ENCODE measurements at places on chromosomes 2 and 18. TPM values are rescaled to one million over a fixed set of nuclear protein-coding genes. Genes with fewer than 3 reads are reported as not detected.

DNA sequence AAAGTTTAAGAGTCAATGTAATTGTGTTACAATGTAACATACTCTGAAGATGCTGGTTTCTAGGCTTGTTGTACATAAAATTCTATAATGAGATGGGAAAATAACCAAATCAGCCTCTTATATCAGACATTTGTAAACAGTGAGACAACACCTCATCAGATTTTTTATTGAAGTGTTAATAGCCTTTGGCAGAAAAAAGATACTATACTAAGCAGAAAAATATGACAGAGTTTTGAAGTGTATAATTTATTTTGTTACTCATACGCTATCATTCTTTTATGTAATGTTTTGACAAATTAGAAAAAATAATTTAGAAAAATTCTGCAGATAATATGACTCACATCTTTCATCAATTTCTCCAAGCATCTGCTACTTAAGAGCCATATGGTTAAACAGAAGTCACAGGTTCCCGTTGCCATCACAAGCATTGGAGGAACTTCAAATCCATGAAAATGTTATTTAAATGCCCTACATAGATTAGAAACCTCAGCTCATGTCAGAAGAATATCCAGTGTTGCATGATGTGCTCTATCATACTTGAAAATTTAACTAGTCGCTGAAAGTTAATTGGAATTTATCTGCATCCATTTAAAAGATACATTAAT is 535.4 kb downstream of the LRP1B start:
- no peak overlapping the region for H3K27ac ChIP-seq
- H3K4me3 ChIP-seq: no peak overlapping the region
- no peaks in the 10 kb centered on the region for H3K27me3 ChIP-seq
- no peaks in the 10 kb centered on the region for H3K4me1 ChIP-seq
- no peaks in the 10 kb centered on the region for H3K36me3 ChIP-seq
- no peak for DNase-seq

DNA sequence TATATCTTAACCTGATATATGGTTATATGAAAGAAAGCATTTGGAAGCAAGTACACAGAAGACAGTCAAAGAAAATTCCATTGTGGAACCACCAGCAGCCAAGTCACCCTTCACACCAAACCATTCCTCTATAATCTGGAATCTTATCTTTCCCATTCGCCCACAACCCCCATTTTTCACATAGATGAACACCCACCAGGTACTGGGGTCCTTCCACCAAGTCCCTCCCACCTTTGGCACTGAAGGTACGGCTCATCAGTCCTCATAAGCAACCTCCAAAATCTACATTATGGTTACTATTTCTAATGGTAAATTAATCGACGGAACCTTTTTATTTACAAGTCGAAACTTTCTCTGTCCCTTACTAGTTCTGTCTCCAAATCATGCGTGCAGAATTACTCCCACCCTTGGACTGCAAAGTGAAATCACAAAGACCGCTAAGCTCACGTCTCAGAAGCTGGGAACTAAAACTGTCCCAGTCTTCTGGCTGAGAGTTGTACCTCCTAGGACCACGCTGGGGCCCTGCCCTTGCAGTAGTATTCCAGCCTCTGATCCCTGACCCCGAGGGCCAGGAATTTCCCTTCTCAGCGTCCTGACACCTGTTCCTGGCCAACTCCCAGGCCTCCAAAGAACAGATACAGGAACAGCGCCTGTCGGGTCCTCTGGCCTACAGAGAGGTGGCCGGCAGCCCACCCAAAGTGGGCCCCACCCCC is 702 bp downstream of the OLA1 start:
- no peak for DNase-seq
- H3K36me3 ChIP-seq: no peaks in the 10 kb centered on the region
- peak overlapping the region; percentile 82 for H3K27ac ChIP-seq
- H3K4me1 ChIP-seq: peaks cover 6% of the 10 kb centered on the region

DNA sequence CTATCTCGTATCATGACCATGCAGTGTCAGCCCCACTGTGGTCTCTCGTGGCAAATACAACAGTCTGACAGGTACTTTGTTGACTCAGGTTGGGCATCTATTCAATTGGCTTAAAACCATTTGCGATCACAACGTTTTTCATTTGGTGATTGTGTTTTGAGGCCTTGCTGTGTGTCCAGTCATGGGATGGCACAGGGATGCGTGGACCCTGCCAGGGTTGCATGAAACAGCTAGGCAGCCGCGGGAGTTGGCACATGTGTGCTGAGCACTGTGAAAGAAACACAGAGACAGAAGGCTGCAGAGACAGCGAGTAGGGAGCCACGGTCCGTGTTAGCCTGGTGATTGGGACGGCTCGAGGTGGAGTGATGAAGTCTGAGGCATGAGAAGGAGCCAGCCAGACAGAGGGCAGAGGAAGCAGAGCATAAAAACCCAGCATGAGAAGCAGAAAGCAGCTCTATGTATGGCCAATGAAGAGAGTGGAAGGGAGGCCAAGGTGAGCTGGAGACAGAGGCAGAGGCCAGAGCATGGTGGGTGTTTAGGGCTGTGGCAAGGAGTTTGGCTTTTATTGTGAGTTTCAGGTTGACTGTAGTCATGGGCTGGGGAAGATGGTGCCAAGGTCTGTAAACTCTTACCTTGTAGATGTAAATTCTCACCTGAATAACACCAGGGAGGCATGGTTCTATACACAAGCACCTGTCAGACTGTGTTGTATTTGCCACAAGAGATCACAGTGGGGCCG is 31.8 kb upstream of the IL1R1 start:
- H3K27me3 ChIP-seq: no peaks in the 10 kb centered on the region
- H3K36me3 ChIP-seq: no peaks in the 10 kb centered on the region
- DNase-seq: no peak
- no peaks in the 10 kb centered on the region for H3K4me1 ChIP-seq
- H3K27ac ChIP-seq: no peak overlapping the region

DNA sequence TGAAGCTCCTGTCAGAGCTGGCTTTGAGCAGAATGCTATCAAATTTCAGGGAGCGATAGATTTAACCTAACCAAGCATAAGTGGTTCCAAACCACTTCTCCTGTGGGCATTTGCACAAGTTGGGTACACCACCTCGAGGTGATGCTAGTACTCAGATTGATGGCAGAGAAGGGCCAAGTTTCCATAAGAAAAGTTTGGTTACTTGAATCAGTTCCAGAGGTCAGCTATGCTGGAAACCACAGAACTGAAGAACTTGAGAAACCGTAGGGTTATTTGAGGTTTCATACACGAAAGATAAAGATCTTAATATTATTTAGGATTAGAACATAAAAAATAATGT is 238.2 kb upstream of the SOX11 start:
- no peaks in the 10 kb centered on the region for H3K4me1 ChIP-seq
- no peaks in the 10 kb centered on the region for H3K27me3 ChIP-seq
- DNase-seq: no peak

- H3K27me3 ChIP-seq: no peaks in the 10 kb centered on the region
- H3K27ac ChIP-seq: no peak overlapping the region
- no peaks in the 10 kb centered on the region for H3K4me1 ChIP-seq
- peaks cover 77% of the 10 kb centered on the region for H3K36me3 ChIP-seq
Measured at GRCh38 chr2:47035615-47036488, 119.3 kb downstream of the STPG4 start.

NAT8 gene
- total RNA-seq: not detected

ADAM23 gene
- 2.5 TPM for total RNA-seq

Data from naive thymus-derived CD4-positive, alpha-beta T cell (primary cell).